Left colon (tissue), 2 donors: ENCODE measurements at places on chromosomes 13 and 19. TPM values are rescaled to one million over a fixed set of nuclear protein-coding genes. Genes with fewer than 3 reads are reported as not detected.
A peak's percentile ranks its signal among the peaks of the same experiment; 100 is the strongest.

DNA sequence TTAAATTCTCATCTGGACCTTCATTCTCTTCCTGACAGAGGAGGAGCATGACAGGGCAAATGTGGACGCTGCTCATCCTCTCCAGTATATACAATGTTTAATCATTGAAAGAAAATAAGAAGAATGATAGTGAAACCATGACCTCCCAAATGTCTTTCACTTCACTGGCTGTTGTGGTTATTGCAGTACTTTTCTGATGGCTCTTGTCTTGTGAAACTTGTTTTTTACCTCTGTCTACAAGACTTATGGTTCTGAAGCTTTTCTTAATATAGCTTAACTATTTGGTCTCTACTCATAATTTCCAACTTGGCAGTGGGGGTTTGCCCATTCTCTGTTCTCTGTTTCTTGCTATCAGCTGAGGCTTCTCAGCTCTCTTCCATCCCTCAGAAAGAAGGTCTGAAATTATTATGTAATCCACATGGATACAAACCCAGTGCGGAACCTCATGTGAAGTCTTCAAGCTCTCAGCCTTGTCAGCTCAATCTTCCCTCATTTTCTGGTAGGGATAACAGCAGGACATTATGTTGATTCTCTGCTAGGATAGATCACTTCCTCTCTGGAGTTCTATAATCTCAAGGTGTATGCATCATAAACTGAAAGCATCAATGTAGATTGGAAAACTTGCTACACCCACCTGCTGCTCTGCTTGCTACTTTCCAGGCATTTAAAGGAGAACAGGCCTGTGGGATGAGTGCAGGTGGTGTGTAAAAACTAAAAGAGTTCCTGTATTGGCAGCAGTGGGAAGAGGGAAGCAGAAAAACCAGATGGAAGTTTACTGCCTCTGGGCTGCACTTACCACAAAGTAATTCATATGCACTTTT, 250.3 kb upstream of the HTR2A start:
- DNase-seq: no peak

DNA sequence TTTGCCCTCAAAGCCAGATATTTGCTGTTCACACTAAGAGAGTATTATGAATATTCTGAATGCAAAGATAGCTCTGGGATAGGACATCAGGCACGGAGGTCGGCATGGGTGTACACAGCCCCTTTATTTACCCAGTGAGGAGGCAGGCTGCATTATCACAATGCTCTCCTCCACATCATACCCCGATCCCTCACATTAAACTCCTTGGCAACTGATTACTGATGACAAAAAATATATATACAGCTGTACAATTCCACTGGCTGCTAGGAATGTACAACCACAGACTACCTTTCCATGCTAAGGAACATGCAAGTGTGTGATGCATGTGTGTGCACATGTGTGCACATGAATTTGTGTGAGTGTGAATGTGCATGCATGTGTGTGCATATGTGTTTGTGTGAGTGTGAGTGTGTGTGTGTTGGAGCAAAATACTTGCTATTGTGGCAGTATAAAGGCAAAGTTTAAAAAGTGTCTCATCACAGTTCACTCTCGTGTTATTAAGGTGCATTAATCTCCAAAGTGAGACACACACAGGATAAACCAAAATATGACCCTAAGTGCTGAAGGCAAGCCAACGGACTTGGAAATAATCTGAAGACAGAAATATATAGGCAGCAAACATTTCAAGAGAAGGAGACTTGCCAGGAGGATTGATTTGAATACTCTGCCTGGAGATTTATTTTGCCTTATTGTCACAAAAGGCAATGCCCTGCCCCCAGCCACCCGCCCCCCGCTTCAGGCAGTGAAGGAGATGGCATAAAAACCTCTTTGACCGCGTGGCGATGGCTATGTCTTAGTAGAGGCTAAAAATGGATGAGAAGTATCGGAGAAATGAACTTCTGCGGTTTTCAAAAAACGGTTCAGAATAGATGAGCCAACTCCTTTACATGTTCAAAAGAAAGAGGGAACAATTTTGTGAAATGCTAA, 274.8 kb downstream of the TSHZ3 start:
- no peak for DNase-seq

- DNase-seq: no peak
These were observed 888.6 kb downstream of the DIAPH3 start for GRCh38 chr13:59274958-59275727.

DNA sequence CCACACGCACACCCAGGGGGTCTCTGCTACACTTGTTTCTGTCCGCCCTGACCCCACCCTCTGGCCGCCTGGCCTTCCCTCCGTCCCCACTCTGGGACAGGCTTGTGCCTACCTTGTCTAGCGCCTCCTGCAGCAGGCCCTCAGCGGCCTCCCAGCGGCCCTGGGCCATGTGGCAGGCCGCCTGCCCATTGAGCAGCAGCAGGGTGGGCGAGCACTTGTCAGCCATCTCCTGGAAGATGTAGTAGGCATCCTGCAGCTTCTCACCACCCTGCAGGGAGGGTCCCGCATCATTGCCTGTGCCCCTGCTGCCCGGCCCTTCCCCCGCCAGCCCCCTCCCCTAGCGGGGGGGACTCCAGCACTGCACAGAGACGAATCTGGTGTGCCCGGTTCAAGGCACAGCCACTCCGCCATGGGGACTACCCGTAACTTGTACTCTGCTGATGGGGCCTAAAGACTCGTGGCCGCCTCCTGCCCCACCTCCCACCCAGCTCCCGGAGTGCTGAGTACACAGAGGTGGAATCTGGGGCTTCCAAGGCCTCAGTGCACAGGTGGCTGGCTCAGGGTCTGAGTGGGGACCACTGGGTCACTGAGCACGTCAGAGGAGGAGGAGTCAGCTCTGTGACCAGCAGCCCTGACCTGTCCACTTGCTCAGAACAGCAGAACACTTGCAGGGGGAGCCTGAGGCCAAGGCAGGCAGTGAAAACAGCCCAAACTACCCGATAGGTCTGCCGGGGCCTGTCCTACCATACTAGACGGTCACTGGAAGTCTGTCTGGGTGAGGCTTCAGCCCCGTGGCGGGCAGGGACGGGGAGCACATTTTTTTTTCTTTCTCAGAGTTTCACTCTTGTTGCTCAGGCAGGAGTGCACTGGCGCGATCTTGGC, 7.4 kb upstream of the CERS1 start:
- DNase-seq: no peak

- DNase-seq: no peak
These were observed 4.9 kb downstream of the ZAR1L start for GRCh38 chr13:32310134-32310706.

DNA sequence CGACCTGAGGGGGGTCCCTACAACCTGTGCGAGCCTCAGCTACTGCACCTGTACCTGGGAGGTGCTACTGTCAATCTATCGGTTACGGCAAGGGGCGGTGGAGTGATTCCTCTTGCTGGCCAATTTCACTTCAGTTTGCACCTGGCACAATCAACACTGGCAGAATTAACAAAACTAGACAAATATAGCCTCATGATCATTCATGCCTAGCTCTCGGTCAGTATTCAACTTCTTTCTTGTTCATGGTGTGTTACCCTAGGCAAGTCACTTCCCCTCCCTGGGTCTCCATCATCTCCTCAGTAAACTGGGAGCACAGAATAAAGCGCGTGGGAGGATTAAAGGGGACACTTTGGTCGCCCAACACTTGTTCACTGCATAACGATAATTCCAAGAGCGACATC, 618 bp downstream of the HAUS8 start:
- DNase-seq: no peak

- no peak for DNase-seq
These were observed 2.7 kb downstream of the SLITRK1 start for GRCh38 chr13:83879431-83880171.

GRCh38 chr19:11496391-11497163, 9.1 kb downstream of the ZNF653 start:
- peak; percentile 79 for DNase-seq

DNA sequence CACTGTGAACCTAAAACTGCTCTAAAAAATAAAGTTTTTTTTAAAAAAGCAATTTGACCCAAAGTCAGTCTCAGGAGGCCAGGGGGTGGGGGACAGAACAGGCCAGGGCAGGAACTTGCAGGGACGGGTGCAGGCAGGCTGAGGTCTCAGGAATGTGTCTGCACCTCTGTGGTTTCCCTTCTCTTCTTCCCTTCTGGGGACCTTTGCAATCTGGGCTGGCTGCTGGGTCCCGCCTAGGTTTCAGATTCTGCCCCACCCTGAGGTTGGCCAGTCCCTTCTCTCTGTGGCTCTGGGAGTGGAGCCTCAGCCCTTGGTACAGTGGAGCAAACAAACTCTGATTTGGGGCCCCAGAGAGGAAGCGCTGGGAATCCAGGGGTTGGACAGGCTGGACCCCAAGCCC, 5.3 kb upstream of the F2RL3 start:
- no peak for DNase-seq

DNA sequence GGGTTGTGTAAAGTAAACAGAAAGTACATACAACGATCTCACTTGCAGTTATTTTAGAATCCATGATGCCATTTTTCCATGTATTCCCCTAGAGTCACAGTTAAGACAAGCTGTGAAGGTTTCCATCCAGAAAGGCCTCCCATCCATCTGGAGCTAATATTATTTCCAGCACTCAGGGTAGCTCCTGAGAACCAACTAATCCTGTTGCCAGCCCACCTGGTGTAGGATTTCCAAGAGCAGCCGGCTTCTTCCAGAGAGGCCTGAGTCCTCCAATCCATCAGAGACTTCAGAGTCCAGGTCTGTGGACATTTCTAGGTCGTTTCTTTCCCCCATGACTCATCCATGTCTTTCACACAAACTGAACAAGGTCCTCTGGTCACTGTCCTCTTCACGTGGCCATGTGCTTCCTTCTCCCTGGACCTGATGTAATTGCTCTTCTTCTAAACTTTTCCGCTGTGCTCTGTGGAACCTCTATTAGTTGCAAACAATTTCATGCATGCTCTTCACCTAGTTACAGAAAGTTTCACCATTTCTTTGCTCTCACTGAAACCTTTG, 270.3 kb upstream of the TMTC4 start:
- no peak for DNase-seq

DNA sequence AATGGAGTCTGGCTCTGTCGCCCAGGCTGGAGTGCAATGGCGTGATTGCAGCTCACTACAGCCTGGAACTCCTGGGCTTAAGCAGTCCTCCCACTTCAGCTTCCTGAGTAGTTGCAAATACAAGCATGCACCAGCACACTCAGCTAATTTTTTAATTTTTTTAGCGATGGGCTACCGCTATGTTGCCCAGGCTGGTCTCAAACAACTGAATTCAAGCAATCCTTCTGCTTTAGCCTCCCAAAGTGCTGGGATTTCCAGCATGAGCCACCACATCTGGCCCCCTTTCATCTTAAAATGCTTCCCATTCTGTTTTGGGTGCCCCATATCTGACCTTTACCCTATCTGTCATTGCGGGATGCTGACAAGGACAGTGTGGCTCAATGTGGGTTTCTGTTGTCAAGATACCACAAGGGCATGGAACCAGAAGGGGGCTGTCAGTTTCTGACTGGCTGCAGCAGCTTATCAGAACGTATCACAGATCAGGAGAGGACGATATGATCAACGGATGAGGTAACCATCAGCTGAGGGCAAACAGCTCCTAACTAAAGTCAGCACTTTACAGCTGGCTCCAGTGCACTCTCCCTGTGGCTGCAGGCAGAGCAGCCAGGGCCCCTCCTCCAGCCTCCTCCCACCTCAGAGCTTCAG, 32.4 kb downstream of the GPR42 start:
- DNase-seq: peak; percentile 16

- DNase-seq: no peak
These were observed 329.8 kb upstream of the GPC6 start for GRCh38 chr13:92896842-92897241.

DNA sequence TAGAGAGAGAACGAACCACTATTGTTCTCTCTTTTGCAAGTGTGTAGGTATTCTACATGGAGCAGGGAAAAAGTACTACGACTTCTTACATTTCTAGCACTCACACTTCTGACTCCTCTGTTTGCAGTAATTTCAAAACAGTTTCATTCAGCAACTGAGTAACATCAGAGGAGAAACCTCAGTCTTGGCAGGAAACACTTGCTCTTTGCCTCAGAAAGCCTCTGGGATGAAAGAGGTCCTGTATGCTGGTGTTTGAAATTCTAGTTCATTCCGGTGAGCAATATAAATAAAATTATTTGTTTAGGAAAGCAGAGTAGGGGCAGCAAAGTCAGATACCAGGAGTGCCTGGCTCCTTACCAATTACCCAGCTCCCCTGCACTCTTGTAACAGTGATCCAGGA, 595.5 kb downstream of the TBC1D4 start:
- no peak for DNase-seq

GRCh38 chr13:50810998-50811397, 32.5 kb downstream of the DLEU7 start:
- DNase-seq: no peak

DNA sequence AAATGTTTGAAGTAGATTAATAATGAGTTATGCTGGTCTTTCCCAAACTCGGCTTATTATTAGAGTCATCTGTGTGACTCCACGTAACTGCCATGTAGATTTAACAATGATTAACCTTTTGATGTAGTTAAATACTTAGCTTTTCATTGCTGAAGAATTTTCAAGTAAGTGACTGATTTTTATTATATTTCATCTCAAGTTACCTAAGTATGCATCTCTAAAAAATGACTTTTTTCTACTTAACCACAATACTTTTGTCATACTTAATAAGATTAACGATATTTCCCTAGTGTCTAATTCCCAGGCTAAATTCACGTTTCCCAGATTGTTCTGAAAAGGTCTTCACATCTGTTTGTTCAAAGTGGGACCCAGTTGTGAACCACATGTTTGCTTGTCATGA, 17.8 kb downstream of the BIVM start:
- DNase-seq: no peak

The GPR42 gene
- total RNA-seq: not detected

The GAS6 gene
- 185 TPM for total RNA-seq

The URAD gene
- total RNA-seq: 46.4 TPM

The ZNF442 gene
- 1.6 TPM for total RNA-seq

The ZNF850 gene
- 1.3 TPM for total RNA-seq

The SLC15A1 gene
- 16.8 TPM for total RNA-seq

The NXNL1 gene
- total RNA-seq: not detected
